ENCODE measurements at places on chromosomes 6 and 20.
A peak's percentile ranks its signal among the peaks of the same experiment; 100 is the strongest.

DNA sequence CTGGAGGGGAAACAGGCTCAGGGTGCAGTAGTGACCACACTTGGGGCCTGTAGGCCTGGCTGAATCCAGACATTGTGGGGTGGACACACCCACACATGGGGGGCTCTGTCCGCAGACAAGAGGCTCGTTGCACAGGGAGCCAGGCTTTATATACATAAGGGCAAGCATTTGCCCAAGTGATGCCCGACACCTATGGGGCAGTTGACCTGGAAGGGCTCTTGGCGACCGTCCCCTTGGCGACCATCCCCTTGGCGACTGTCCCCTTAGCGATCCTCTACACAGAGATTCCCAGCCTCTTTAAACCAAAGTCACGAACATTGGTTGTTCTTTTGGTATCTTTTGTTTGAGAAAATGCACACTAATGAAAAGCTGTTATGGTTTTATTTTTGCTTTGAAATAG, 2.7 kb downstream of the TOX2 start:
- no peak for DNase-seq

GRCh38 chr6:108835218-108835850, 12.9 kb upstream of the ARMC2 start:
- peak; percentile 61 for DNase-seq

DNA sequence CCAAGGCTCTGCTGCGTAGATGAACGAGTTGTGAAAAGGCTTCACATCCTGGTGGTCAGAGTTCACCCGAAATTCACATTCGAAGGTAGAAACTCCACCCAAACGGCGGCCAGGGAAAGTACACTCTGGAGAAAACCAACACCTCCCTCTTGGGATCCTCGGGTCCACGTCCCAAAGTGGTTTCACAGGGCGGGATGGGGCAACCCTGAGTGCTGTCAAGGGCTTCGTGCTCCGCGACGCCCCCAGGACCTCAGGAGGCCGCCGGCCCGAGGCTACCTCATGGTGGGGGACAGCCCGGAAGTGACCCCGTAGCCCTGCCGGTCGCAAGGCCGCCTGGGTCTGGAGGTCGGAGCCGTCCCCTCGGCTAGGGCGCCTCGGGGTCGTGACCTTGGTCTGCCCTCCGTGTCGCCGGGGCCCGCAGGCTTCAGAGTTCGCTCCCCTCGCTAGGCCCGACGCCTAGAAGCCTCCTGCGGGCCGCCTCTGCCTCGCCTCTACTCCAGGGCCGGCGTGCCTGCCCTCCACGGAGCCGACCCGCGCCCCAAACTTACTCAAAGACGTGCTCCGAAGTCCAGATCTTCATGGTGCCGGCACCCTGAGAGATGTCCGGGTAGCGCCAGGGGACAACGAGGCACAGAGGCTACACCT, at the start of gene PRELID3B:
Gene PRELID3B (minus strand): TSS at position 636 of the 645 bp plus-strand sequence. CDS start 56 bp downstream, at position 580.
- DNase-seq = peak; percentile 41

DNA sequence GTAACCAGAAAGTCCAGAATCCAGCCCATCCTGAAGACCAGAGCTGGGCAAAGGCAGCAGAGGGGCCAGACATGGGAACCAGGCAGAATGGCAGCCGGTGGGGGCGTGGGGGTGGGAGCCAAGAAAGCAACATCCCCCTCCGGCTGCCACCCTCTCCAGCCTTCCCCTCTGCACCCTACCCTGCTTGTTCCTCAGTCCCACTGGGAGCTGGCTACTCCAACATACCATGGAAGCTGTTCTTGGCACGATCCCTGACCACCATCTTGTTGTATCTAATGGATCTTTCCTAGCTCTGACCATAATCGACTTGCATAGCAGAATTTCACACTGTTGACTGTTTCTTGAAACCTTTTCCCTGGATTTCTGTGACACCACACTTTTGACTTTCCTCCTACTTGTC, 30.2 kb downstream of the ADA start:
- DNase-seq = no peak

- no peak for DNase-seq
These were observed 87.2 kb upstream of the EDN1 start for GRCh38 chr6:12203001-12203400.

DNA sequence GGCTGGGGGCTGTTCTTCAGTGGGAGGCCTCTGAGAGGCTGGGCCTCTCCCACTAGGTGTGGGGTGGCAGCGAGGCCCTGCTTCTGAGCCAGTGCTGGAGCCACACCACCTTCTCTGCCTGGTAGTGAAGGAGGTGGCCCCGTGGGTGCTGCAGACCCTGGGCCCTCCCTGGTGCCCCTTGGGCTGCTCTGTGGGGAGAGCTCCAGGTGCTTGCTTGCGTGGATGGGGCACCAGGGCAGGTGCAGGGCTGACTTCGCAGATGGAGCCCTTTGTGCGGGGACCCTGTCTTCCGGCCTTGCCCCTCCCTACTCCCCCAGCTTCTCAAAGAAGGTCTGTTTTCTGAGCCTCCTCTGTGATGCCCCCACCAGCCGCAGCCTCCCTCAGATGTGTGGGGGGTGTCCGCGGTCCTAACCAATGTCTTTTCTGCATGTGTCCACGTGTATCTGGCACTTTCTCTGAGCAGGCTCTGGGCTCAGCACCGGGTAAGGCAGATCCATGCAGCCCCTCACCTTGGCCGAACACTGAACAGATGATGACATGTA, 17.2 kb upstream of the MYT1 start:
- no peak for DNase-seq

DNA sequence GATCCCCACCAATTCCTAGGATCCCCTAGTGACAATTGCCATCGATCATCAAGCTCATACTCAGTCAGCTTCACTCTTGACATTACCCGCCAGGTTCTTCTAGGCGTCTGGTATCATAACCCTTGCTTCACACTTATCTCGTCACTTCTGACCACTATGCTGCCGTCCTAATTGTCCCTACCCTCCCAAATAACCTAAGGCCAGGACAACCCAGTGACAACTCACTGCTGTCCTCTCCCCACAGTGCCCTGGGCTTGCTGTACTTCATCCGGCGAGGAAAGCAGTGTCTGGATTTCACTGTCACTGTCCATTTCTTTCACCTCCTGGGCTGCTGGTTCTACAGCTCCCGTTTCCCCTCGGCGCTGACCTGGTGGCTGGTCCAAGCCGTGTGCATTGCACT, 3.7 kb downstream of the SYS1 start:
- DNase-seq = no peak

- no peak for DNase-seq
These were observed 326.7 kb downstream of the TPBG start for GRCh38 chr6:82690283-82690682.

DNA sequence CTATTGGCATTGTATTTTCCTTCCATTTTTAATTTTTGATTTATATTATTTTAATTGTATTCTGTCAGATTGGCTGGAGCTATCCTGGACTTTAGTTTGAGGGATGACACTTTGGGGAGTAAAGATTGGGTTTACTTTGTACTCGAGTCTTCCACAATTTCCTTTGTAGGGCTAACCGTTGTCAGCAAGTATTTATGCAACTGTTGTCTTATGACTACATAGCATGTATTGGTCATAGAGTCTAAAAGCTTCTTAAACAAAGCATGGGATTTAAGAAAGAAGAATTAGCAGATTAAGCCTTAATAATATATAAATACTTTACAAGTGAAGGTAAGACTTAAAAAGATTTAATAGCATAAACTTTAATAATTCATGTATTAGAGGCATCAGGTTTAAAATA, 19.6 kb downstream of the FARS2 start:
- DNase-seq = no peak

GRCh38 chr20:36093025-36093803, 61.3 kb upstream of the EPB41L1 start:
- DNase-seq = no peak

GRCh38 chr20:2693286-2694007, 867 bp downstream of the EBF4 start:
- DNase-seq = no peak

DNA sequence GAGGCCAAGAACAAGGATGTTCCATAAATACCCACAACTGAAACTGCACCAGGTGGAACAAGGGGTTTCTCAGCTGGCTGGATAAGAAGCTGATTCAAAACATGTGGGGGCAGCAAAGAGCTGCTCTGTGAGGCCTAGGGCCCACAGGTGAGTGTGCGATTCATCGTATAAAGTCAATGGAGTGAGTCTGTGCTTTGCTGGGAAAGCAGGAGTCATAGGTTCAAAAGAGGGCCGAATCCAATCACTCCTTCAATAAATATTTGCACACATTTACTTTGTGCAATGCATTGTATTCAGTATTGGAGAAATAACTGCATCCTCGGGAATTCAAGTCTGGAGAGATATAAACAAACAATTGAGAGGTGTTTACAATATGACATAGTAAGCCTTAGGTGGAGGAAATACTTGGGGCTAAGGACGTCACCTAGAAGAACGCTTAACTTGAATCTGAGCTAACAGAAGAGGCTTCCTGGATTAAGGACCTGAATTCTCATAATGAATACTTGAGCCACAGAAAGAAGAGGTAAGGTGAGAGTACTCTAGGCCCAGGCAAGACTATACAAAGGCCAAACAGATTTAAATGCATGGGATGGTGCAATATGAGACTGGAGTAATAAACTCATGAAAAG, 83.7 kb upstream of the TMEM30A start:
- DNase-seq = peak; percentile 24

DNA sequence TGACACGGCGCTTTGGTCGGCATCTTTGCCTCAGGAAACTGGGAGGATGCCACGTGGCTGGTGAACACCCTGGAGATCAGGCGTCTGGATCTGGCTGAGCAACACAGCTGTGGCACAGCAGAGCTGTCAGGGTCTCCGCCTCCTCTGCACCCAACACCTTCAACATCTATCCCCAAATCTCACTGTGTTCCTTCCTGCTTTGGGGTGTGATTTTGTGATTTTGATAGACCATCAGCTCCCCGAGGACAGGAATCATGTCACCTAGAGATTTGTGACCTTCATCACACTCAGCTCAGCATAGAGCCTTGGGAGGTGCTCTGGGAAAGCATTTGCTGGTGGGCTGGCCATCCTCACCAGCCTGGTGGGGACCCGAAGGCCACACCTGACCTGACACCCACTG, 203.7 kb upstream of the FOXQ1 start:
- DNase-seq = no peak

DNA sequence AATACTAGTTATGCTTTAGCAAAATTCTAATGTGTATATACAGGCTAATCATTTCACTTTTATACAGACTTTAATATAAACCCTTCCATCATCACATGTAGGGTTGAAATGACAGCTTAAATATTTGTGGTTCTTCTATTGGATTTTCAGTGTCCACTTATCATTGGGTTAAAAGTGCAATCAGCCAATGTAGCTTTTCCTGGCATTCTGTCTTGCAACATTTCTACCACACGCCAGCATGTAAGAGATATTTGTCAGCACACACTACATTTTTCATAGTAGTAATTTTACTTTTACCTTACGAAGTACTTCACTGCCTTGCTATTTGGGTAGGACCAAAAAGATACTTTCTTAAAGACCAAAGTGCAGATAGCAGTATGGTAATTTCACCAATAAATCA, 252.0 kb downstream of the TBX18 start:
- DNase-seq = no peak

- DNase-seq = no peak
These were observed 107.3 kb downstream of the IRF4 start for GRCh38 chr6:498795-499231.

GRCh38 chr6:143222801-143223231, 162.1 kb downstream of the AIG1 start:
- no peak for DNase-seq

DNA sequence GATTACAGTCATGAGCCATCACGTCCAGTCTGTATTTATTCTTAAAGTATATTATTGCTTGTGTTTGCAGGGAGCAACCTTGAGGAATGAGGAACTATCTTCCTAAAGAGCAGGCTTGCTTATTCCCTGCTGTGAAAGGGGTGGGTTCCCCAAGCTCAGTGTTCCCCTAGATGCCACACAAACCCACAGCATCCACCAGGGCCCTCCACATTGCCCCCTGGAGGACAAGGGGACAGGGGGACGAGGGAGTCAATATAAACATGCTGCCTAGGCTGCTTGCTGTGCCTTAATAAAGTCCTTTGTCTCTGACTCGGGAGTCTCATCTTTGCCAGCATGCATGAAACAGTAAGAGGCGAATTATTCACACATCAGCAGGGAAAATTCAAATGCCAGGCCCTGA, 8.0 kb upstream of the IDH3B start:
- no peak for DNase-seq

DNA sequence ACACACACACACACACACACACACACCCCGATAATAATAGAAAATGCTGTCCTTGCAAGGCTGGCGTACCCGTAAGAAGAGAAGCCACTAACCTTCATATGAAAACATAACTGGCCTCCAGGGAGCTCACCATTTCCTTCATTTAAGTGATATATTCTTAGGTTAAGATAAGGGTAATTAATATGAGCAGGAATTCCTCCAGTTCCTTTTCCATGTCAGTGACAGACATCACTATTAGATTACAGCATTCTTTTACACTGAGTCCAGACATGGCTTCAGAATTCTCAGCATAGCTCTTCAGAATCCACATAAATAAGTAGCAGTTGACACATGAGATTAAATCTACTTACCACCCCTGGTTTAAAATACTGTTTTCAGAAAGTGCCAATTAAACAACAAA, 121.9 kb downstream of the SIM1 start:
- DNase-seq = no peak

DNA sequence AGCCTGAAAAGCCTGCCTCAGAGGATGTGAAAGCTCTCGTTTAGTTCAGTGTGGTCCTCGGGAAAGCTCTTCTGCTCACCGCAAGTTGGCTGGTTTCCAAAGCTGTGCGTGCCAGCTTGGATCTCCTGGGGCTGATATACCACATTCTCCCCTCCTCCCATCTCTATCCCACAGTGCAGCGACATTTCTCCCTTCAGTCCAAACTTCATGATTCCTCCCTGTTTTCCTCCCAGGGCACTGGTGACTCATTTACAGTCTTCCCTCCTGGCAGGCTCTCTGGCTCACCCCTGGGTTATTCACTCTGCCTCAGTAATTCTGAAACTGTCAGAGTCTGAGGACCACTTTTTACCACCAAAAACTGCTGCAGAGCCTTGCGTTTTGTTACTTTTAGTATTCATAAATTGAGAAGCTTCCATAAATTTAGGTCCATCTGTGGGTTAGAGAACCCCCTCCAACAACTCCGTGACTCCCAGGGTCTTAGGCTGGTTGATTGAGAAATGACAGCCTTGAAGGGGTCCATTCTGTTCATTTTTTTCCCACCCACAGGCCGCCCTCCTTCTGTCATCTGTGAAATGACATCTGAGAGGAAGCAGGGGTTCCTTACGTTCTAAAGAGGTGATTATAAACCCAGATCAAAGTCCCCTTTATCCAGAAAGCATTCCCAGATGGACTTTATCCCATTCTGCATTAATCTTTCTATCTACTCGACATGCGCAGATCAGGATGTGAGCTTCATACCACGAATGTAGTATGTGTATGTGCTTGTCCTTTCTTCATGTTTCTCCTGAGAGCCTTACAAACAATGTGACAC, 6.1 kb downstream of the TRIM10 start:
- DNase-seq = peak; percentile 20

- DNase-seq = no peak
These were observed 11.6 kb downstream of the JAG1 start for GRCh38 chr20:10662151-10662550.
